ENCODE measurements at places on chromosomes 12 and 14. TPM values are rescaled to one million over a fixed set of nuclear protein-coding genes. Genes with fewer than 3 reads are reported as not detected.
A peak's percentile ranks its signal among the peaks of the same experiment; 100 is the strongest.

GRCh38 chr14:95507174-95507573 is 9.3 kb downstream of the SYNE3 start:
- DNase-seq, result peak; percentile 94

DNA sequence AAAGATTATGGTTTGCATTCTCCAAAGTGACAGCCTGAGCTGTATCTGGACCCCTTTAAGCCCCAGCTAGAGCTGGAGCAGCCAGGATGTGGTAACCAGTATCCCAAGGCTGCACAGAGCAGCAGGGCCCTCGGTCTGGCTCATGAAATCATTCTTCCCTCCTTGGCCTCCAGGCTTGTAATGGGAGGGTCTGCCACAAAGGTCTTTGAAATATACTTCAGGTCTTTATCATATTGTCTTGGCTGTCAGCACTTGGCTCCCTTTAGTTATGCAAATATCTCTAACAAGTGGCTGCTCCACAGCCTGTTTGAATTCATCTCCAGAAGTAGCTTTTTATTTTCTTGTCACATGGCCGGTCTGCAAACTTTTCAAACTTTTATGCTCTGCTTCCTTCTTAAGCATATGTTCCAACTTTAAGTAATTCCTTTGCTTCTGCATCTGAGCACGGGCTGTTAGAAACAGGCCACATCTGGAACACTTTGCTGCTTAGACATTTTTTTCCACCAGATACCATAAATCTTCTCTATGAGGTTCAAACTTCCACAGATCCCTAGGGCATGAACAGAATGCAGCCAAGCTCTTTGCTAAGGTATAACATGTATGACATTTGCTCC is 663.4 kb upstream of the MIS18BP1 start:
- no peak for DNase-seq

FAM186B gene
- polyA plus RNA-seq, result 0.10 TPM

GRCh38 chr12:123139926-123140675 is 10.8 kb downstream of the PITPNM2 start:
- peak; percentile 57 for DNase-seq

- no peak for DNase-seq
These were observed 99.9 kb downstream of the C12orf50 start for GRCh38 chr12:87929346-87929745.

GRCh38 chr12:100651694-100652093 is 78.2 kb downstream of the GAS2L3 start:
- DNase-seq, result no peak

- peak; percentile 56 for DNase-seq
These were observed 87.3 kb upstream of the E2F7 start for GRCh38 chr12:77152623-77153193.

GPR68 gene
- 0.94 TPM for polyA plus RNA-seq

DNA sequence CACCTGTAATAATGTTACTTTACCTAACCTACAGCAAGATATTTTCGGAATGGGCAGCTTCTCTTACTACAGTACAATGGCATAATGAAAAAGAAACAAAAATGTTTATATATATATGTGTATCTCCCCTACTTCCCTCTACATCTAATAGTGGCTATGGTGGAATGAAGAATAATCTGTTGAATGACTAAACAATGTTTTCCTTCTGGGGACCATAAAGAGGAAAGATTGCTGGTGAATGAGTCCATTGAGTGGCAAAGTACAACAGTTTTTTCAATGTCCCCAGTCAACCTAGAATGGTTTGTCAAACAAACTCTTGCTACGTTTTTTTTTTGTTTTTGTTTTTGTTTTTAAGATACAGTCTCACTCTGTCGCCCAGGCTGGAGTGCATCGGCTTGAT is 47.2 kb downstream of the RALGAPA1 start:
- DNase-seq, result no peak

DNA sequence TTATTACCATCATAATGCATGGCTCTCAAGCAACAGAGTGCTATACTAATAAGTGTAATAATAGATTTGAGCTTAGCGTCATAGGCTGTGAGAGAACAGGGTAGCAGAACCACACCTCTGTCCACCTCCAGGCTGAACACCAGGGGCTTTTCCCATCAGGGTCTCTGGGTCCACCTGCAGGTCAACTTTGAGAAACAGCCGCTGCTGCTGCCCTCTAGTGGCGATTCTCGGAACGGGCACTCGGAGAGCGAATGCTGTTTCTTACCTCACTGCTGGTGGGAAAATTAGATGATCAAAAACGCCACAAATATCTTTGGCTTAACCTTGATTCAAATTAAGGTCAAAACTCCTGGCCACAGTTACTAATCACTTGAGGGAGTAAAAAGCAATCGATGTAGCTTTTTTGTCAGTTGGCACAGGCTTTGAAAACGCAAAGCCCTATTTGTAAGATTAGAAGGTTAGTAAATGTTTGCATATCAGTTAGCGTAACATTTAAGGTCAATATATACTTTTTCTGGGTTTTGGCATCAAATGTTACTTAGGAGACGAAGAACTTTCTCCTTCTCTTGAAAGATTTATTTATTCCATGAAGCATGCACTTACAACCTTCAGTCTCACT is 127.9 kb upstream of the TMEM132D start:
- no peak for DNase-seq

DNA sequence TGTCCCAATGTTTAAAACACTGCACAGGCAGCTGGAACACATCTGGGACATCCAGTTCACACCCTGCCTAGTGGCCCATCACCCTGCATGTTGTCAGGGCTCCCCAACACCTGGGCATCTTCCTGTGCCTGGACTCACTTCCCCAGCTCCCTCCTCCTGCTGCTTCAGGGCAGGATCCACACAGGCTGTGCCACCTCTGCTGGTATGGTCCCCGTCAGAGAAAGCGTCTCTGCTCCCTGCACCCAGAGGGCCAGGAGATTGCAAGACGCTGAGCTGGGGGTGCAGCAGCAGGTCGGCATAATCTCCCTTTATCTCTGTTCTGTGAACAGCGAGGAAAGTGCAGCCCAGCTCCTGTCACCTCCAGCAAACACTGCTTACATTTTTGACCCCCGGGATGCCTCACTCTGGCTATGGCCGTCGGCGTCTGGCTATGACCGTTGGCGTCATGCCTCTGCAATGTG is 124.3 kb downstream of the ADGRD1 start:
- DNase-seq, result no peak

- peak; percentile 57 for DNase-seq
These were observed 130.8 kb upstream of the RAP1B start for GRCh38 chr12:68479896-68480291.

GLI1 gene
- 3.6 TPM for polyA plus RNA-seq

- DNase-seq, result no peak
These were observed 63.6 kb downstream of the CHST11 start for GRCh38 chr12:104520242-104520900.

DNA sequence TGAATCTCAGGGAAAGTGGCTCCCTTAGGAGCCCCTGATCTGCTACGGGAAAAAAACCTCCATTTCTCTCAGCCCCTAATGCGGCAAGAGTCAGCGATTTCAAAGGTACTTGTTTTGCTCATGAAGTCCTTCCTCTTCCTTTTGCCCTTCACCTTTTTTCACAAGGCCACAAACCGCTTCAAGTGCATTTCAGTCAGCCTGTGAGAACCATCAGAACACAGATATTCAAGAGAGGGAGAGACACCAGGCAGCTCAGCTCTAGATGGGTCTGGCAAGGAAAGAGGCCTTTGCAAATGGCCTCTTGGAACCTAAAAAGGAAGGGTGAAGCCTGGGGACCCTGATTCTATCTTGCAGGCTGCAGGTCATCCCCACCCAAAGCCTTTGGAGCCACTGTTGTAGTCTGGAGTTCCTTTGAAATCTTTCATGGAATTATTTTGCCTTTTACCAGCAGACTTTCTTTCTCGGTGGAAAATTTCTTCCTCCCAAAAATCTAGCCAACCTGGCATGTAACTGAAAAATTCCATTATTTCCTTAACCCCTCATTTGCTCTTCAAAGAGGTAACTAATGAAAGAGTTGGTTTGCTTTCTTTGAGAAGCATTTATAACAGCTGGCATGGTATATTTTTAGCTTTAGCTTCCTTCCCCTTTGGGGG is 145.0 kb downstream of the SAMD4A start:
- no peak for DNase-seq

PTGDR gene
- polyA plus RNA-seq, result not detected

- no peak for DNase-seq
These were observed 60.0 kb downstream of the PTPRB start for GRCh38 chr12:70577283-70577634.

DNA sequence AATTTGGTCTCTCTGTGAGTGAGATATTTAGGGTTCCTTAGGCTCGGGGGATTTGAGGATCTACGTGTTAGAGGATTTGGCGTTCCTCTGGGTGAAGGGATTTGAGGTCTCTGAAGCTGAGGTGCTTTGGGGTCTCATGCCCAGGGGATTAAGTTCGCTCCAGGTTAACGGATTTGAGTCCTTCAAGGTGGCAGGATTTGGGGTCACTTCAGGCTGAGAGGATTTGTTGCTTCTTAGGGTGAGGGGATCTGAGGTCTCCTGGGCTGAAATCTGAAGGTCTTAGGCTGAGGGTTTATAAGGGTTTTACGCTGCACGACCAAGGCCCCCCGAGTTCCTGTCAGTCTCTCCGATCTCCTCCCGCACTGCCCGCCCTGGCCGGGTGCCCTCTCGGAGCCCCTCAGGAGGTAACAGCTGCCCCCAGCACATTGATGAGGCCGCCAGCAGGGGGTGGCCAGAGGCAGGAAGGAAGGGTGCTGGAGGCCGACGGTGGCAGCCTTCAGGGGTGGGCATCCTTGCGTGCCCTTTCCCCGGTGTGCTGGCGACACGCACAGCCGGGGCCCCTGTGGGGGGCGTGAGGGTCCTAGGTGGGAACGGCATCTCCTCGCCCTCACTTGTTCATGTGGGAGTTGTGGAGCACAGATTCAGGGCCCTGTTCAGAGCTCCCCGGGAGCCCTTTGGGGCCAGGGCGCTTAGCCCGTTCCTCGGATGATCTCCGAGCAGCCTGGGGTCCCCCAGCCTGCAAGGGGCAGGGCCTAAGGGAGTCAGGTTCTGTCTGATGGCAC is 14.3 kb downstream of the CEP170B start:
- no peak for DNase-seq

DNA sequence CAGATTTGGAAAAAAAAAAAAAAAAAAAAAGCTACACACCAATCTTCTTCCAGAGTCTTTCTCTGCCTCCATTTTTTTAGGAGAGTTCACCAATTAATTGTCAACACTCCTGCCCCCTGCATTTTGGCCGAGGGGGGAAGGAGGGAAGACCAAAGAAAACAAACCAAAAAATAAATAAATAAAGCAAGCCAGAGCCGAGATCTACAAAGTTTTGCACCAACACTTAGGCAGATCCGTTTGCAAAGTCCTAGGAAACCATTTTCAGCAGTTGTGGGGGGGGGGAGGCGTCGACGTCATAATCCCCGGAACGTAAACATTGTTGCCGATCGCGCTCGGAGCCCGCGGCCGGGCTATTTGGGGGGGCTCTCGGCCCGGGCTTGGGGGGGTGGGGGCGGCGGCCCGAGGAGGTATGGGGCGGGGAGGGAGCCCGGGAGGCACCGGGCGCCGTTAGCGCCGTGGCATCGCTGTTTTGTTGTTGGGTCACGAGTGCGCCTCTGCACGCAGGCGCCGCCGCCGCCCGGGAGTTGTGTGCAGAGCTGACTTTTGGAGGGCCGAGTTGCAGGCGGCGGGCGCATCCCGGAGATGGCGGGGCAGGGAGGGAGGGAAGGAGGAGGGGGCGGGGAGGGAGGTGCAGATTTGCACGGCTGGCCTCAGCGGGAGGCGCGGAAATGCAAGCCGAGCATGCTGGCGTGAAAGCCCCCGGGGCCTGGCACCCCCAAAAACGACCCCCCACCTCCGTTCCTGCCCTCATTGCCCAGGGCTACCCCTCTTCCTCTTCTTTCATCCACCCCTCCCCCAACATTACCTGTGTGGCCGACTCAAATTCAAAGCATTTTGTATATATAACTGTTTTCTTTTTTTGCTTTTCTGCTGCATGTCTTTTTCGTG is 598 bp downstream of the KDM2B start:
- peak; percentile 55 for DNase-seq

SMOC1 gene
- 3.2 TPM for polyA plus RNA-seq

- no peak for DNase-seq
These were observed 175.3 kb downstream of the PLCZ1 start for GRCh38 chr12:18562531-18562930.

DNA sequence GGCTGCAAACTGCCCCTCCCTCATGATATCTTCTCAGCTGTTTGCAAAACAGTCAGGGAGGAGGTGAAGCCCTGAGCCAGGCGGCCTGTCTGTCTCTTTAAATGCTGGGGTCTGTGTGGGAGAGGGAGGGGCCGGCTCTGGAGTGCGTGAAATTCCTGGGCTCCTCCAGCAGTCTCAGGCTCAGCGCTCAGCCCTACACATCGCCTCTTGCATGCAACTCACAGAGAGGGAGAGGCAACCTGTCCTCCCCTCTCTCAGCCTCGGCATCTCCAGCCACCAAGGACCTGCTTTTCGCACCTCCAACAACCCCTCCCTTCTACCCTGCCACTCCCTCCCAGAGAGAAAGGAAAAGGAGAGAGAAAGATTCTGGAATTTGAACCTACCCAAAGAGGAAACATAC is at the start of gene NRXN3:
Gene NRXN3 (plus strand): TSS at position 171 of the 400 bp plus-strand sequence. CDS start 72,721 bp downstream, outside the sequence.
- no peak for DNase-seq

- DNase-seq, result no peak
These were observed 38.6 kb downstream of the PTPRB start for GRCh38 chr12:70598467-70599193.

DNA sequence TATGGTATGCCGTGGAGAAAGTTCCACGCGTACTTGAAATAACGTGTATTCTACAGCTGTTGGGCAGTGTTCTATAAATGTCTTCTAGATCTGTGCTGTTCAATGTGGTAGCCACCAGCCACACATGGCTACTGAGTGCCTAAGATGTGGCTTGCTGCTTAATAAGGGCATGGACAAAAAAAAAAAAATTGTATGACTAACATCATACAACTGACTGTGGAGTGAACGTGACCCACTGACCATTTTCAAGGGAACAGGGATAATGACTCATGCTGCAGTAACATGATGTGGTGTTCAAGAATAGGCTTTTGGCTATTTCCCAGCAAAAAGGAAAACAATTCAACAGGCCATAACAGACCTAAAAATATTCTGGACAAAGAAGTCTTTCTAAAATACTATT is 13.0 kb downstream of the ATG14 start:
- DNase-seq, result peak; percentile 99

GRCh38 chr14:76742966-76743365 is 18.3 kb upstream of the VASH1 start:
- DNase-seq, result no peak

CDCA3 gene
- polyA plus RNA-seq, result 61.0 TPM

DNA sequence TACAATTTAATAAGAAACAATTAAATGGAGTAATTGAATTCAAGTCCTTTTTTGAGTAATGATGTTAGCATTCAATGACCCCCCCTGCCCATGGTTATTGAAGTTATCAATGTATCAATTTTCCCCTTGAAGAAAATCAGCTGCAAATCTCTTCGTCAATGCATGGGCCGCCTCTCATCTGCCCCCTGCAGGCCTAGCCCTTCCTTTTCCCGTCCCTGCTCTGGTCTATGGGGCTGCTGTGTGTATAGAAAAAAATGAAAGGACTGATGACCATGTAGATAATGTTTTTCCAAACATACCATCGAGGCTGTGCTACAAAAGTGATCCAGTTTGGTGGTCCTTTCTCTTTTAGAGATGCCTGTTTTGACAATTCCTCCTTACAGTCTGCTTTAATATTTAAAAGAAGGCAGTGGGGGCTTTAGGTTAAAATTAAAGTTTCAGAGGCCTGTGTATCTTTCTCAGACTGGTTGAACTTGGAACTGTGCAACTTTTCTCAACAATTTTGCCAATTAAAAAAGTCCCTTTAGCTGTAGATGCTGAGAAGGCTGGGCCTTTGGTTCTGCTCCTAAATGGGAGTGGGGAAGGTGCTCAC is 98.4 kb downstream of the APAF1 start:
- peak; percentile 22 for DNase-seq

GRCh38 chr12:127293507-127294310 is 973.3 kb upstream of the TMEM132C start:
- peak; percentile 33 for DNase-seq

GRCh38 chr12:7832059-7832696 is 40.5 kb downstream of the SLC2A14 start:
- peak; percentile 71 for DNase-seq
